Gastroesophageal sphincter (tissue), 4 donors: ENCODE measurements at places on chromosomes 6 and 20. TPM values are rescaled to one million over a fixed set of nuclear protein-coding genes. Genes with fewer than 3 reads are reported as not detected.

DNA sequence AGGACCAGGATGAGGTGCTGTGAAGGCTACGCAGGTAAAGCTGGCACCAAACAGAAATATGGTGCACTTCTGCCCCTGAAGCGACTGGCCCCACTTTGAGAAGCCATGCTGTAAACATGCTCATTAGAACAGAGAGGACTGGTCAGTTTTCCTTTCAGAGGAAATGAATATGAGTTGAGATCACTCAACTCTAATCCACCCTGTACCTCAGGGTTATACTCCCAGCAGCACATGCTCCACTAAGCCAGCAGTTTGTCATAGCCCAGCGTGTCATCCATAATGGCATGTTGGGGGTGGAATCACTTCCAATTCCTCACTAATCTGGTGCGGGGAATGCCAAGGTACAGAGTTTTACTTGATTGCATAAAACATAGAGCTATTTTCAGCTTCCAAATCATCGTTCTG is 98.1 kb downstream of the HIVEP2 start:
- ATAC-seq, result peak; percentile 73

Gene GINS1
- total RNA-seq, result not detected

Gene HTR1E
- total RNA-seq, result 0.81 TPM

DNA sequence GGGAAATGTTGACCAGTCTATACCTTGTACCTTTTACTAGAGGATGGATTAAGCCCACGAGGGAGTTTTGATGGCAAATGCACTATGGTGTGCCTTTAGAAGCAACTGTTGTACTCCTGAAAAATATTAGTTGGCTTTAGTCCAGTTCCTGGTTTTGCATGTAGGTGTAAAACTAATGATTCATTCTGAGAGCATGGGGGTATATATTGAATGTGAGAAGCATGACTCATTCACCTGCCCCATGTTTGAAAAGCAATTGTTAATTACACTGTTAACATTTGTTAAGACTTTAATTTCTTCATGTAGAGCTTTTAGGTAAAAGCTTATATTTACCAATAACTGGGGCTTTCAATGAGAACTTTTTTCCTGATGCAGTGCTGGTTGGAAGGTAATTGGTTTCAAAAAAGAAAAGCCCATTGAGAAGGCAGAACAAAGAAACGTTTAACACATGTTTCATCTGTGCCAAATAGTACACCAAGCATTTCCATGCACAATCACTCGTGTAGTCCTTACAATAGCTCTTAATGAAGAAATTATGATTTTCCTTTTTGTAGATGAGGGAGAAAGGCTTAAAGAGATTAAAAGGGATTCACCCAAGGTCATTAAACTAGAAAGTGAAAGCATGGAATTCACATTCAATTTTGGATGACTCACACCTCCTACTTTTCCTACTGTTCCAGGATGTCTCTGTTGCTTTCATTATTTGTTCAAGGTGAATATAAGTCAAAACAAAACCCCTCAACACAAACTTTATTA is 134.1 kb downstream of the CCDC170 start:
- no peak for ATAC-seq

Gene VGLL2
- not detected for total RNA-seq

DNA sequence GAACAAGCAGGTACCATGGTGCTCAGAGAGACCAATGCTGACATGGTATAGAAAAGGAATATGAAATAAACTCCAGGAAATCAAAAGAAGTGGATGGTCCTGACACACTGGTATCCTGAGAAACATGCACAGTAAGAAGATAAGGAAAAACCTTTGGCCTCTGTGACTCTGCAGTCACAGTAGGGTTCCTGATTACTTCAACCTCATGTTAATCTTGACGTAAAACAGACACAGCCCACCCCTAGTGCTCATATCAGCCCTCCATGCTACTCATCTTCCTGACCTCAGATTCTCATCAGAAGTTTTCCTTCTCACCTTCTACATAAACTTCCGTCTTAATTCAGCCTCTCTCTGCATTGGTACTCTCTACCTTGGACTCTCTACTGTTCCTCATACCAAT is 240.9 kb downstream of the PKHD1 start:
- no peak for ATAC-seq

Gene ADAT2
- total RNA-seq, result 2.7 TPM

Gene RHAG
- total RNA-seq, result 0.27 TPM

Gene EYS
- 0.15 TPM for total RNA-seq

DNA sequence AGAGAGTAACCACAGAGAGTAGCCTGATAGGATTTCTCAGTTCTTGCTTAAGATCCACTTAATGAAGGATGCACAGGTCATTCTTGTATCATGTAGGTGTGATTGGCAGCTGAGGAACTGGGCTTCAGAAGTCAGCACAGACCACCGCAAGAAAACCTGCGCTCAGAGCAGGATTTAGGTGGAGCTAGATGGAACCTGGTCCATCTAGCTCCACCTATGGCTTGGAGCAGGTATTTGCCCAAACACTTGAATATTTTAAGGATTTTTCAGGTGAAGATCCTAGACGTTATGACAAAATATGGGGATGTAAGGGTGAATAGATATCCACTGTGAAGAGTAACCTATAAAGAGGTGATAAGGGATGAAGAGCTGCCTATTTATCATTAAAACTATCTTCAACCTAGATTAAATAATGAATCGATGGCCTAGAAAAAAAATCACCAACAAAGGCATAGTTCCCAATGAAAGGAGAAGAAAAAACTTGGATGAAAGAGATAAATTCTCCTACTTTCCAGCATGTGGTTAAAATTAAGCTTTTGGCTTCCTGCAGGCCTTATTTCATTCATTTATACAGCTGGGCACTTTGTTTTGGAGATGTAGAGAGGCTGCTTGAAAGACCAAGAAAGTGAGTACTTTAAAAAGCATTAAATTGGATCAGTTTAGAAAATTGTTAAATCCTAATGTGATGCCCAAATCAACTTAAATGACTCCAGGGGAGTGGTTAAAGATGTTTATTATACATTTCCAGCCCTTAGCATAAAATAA is 778.4 kb upstream of the GJE1 start:
- no peak for ATAC-seq

GRCh38 chr6:130494729-130495128 is 128.9 kb downstream of the TMEM200A start:
- no peak for ATAC-seq

DNA sequence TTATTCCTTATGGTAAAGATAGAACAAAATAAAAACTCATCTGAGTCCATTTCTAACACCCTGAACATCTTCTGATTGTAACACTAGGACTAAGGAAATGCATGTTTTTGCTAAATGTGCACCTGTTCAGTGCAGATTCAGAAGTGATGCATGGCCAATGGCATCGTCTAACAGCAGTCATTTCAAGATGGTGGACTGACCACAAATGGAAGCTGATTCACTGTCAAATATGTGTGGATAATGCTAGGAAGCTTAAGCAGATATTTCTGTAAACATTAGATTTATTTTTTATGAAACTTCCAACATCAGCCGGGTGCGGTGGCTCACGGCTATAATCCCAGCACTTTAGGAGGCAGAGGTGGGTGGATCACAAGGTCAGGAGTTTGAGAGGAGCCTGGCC is 394.8 kb downstream of the SAMD5 start:
- no peak for ATAC-seq

DNA sequence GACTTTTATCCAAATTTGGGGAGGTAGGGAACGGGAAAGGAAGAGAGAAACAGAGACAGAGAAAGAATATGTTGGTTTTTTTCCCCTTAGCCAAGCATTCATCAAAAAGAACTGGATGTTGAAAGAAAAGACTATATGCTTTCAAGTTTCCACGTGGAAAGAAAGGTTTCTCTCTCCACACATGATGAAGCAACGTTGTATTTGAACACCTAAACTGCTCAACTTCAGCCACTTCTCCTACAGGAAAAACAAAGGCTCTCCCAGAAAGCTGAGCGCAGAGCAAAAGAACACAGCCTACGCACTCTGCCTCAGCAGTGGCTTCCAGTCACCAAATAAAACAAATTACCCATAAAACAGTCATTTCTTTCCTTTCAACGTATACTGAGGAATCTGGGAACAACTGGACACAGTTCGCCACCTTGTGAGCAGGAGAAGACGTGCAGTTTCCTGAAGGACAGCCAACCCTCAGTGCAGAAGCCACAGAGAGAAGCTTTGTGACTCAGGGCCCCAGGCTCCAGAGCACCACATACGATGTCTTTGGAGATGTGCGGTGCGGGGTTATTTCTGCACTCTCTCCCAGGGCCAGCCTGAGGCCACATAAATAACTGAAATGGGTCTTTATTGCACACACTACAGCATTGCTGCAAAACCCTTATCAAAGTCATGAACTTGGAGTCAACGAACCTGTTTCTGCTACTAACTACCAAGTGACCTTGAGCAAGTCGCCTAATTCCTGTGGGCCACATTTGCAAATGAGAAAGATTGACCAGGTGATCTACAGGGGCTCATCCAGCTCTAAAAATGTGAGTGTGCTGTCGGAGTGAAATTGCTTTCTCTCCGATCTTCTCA is 10.1 kb downstream of the IL17F start:
- ATAC-seq, result peak; percentile 36

Gene GHRH
- not detected for total RNA-seq

GRCh38 chr6:130749402-130749801 is 77.8 kb upstream of the SMLR1 start:
- ATAC-seq, result no peak

DNA sequence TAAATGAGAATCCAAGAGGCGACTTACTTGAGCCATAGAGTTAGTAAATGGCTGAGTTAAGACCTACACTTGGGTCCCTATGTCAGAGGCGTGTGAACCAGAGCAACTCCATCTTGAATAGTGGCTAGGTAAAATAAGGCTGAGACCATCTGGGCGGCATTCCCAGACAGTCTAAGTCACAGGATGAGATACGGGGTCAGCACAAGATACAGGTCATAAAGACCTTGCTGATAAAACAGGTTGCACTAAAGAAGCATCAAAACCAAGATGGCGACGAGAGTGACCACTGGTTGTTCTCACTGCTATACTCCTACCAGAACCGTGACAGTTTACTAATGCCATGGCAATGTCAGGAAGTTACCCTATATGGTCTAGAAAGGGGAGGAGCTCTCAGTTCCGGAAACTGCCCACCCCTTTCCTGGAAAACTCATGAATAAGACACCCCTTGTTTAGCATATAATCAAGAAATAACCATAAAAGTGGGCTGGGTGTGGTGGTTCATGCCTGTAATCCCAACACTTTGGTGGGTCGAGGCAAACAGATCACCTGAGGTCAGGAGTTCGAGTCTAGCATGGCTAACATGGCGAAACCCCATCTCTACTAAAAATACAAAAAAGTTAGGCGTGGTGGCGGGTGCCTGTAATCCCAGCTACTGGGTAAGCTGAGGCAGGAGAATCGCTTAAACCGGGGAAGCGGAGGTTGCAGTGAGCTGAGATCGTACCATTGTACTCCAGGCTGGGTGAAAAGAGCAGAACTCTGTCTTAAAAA is 43.9 kb upstream of the EEF1A1 start:
- ATAC-seq, result no peak

Gene TFAP2D
- not detected for total RNA-seq

Gene CGAS
- 4.7 TPM for total RNA-seq

DNA sequence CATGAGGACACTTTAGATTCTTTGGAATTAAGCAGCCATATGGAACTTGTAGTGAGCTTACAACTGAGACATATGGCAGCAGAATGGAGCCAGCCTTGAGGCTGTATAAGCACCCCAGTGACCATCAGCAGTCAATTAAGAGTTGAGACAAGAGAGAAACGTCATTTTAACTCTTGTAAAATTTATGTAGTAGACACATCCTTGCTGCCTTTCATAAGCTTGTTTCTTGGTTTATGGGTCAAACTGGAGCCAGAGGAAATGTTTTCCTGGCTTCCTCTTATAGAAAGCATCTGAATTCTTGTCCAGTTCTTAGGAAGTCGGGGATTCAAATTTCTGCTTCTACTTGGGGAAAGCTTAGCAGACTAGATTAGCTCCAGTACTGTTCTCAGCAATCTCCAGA is 745.1 kb upstream of the MARCKS start:
- no peak for ATAC-seq

Gene PDYN
- not detected for total RNA-seq

Gene PLCB1
- total RNA-seq, result 75.1 TPM

DNA sequence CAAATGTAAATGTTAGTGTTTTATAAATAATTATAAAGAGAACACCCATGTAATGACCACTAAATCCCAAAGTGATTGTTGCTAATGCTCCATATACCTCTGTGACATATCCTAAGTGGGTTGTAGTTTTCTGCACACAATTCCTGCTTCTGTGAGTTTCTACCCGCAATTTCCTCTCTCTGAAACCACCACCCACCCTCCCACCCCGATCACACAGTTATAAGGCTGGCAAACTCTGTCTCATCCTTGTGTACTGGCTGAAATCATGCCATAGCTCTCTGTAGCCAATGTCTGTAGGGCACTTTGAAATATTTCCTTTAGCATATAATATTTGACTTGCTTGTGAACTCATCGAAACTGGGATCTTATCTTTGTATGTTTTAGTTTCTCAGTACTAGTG is 236.6 kb downstream of the PLCB1 start:
- no peak for ATAC-seq

Gene PRR18
- not detected for total RNA-seq

DNA sequence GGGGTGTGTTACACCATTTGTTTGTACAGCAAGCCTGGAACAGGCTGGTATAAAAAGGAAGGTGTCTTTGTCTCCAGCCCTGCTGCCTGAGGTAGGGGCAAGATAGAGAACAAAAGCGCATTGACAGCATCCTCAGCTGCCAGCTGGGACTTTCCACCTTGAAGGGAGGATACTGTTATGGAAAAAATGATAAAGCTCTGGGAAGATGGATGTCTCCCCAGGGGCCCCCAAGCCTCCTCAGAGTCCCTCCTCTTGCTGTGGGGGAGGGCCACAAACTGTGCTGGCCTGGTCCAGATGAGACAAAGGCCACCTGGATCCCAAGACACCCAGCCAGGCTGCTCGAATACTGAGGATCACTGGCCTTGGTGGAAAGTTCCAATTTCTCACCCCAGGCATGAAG is 13.0 kb downstream of the REM1 start:
- ATAC-seq, result no peak
